Neuronal stem cell (in vitro differentiated cells): ENCODE measurements at places on chromosomes 12 and 14.

DNA sequence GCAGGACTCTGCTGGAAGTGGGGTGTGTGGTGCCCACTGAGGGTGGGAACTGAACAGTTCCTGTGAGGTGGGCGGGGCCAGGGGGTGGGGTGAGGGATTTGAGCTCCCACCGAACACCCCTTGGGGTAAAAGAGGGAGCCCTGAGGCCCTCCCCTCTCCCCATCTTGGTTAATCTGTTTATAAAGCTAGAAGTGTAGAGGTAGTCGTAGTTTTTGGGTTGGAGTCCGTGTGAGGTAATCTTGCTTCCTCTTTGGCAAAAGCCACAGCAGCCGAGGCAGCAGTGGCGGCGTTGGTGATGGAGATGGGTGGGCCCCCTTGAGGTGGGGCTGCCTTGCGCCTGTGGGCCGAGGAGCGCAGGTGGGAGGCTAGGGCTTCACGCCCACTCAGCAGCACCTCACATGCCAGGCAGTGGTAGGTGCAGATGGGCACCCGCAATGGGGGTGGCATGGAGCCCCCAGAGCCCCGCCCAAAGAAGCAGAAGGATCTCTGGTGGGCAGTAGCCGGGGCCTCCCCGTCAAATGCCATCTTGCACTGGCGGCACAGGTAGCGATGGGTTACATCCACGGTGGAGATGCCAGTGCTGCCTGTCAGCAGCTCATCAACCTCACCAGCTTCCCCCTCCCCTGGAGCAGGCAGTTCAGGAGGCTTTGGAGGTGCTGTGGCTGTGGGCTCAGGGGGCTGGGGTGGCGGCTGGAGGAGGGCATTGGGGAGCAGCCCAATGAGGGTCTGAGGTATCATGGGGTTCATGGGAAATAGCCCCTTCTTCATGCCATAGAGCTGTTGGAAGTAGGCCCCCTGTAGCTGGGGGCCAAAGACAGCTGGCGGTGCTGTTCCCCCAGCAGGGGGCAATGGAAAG is 29.6 kb downstream of the ZFHX2 start:
- peaks cover 16% of the 10 kb centered on the region for H3K36me3 ChIP-seq
- H3K27ac ChIP-seq: no peak overlapping the region
- H3K4me3 ChIP-seq: no peak overlapping the region
- H3K27me3 ChIP-seq: no peaks in the 10 kb centered on the region

- no peak for DNase-seq
- H3K27me3 ChIP-seq: no peaks in the 10 kb centered on the region
- no peak overlapping the region for H3K4me3 ChIP-seq
- no peaks in the 10 kb centered on the region for H3K36me3 ChIP-seq
- H3K4me1 ChIP-seq: no peaks in the 10 kb centered on the region
Observed at GRCh38 chr12:5242440-5242839, 189.5 kb upstream of the NTF3 start.

DNA sequence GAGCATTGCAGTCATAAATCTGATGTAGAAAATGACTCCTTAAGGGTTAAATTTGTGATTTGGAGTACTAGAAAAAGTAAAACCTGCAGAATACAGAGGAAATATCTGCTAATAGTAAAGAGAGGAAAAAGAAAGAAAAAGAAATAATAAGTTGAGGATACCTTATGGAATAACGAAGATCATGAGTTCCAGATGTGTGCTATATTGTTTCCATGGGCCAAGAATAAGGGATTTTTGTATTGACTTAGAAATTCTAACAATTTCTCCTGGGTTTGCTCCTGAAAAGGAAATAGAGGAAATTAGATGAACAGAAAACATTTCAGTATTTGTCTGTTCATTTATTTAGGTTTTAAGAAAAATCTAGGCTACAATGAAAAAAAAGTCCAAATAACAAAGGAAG is 115.3 kb downstream of the ALG10B start:
- H3K27me3 ChIP-seq: no peaks in the 10 kb centered on the region
- no peaks in the 10 kb centered on the region for H3K36me3 ChIP-seq
- H3K4me3 ChIP-seq: no peak overlapping the region
- H3K27ac ChIP-seq: no peak overlapping the region

GRCh38 chr12:132356691-132357622 is 27.6 kb upstream of the GALNT9 start:
- H3K36me3 ChIP-seq: no peaks in the 10 kb centered on the region
- no peak overlapping the region for H3K27ac ChIP-seq
- H3K4me3 ChIP-seq: no peak overlapping the region
- no peak for DNase-seq
- no peaks in the 10 kb centered on the region for H3K4me1 ChIP-seq
- H3K27me3 ChIP-seq: no peaks in the 10 kb centered on the region

DNA sequence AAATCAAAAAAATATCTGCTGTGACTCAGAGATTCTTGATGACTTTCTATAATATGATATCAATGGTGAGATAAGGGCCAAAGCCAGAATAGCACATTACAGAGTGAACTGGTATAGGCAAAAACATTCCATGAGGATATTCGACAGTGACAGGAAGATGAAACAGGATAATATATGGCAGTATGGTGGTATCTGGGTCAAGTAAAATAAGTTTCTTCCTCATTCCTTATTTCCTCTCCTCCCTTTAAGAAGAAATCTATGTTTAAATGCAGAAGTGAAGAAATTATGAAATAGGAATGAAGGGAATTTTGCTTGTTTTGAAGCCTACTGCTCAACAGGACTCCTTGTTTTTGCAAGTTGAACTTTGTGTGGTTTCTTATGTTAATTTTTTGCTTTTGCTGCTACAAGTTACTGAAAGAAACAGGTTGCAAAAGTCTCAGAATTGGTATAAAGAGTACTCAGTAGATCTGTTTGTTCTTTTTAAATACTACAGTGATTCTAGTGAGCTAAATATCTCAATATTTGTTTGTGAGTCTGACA is 7.0 kb downstream of the ACSS3 start:
- no peaks in the 10 kb centered on the region for H3K36me3 ChIP-seq
- no peak overlapping the region for H3K4me3 ChIP-seq
- DNase-seq: no peak
- H3K4me1 ChIP-seq: no peaks in the 10 kb centered on the region

- no peaks in the 10 kb centered on the region for H3K27me3 ChIP-seq
- no peak overlapping the region for H3K4me3 ChIP-seq
- H3K4me1 ChIP-seq: no peaks in the 10 kb centered on the region
- no peak for DNase-seq
Observed at GRCh38 chr14:20712904-20713303, 24.3 kb downstream of the ANG start.

DNA sequence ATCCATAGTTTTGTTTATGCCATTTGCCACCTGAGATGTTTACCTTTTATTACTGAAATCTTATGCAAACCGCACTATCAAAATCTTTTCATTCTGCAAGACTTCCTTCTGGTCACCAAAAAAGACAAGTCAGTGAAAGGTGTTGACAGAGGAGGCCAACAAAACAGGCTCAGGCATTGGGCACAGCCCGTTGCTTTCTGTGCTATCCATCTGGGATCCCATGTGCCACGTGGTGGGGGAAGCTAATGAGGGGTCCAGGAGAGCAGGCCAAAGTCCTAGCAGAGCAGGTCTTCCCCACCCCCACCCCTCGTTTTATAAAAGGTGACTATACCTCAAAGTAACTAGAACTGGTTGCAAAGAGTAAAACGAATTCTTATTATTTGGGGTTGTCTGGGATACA is 1.2 kb downstream of the ALDH1L2 start:
- no peak for DNase-seq
- H3K4me1 ChIP-seq: peaks cover 9% of the 10 kb centered on the region
- no peak overlapping the region for H3K4me3 ChIP-seq
- no peak overlapping the region for H3K27ac ChIP-seq
- H3K36me3 ChIP-seq: no peaks in the 10 kb centered on the region
- peaks cover 28% of the 10 kb centered on the region for H3K27me3 ChIP-seq

DNA sequence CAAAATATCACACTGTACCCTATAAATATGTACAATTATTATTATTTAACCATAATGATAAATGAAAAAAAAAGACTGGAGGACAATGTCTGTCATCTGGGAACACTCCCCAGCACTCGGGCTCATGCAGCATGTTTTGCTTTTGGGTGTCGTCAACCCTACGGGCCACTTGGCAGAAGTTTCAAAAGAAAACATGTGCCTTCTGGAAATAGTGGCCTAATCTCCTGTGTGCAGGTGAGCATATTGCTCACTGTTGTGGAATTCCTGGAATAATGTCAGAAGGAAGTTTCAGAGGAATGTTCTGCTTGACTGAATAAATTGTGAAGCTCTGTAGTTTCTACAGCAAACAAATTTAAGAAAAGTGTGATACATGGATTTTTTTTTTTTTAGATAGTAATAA is 298.3 kb downstream of the SSPN start:
- H3K36me3 ChIP-seq: no peaks in the 10 kb centered on the region
- no peaks in the 10 kb centered on the region for H3K27me3 ChIP-seq
- DNase-seq: no peak

DNA sequence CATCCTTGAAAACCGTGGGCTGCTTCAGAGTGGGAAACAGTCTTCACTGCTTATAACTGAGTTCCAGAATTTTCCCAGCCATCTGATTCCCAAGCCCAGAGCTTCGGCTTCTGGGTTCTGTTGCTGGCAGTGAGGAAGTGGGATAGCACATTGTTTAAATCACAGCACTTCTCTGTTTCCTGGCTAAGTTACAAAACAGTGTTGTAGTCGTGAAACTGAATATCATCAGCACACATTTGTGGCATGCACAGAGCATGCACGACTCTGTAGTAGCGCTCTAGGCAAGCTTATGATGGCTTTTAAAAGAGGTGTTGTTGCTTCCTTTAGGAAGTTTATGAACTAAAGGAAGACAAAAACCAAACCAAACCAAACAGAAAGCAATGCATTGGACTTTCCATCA is 1005.5 kb downstream of the NRXN3 start:
- H3K27me3 ChIP-seq: no peaks in the 10 kb centered on the region
- DNase-seq: no peak
- H3K27ac ChIP-seq: no peak overlapping the region
- no peaks in the 10 kb centered on the region for H3K4me1 ChIP-seq
- no peaks in the 10 kb centered on the region for H3K36me3 ChIP-seq

- no peak overlapping the region for H3K27ac ChIP-seq
- no peaks in the 10 kb centered on the region for H3K4me1 ChIP-seq
- DNase-seq: no peak
- H3K27me3 ChIP-seq: no peaks in the 10 kb centered on the region
- no peak overlapping the region for H3K4me3 ChIP-seq
- H3K36me3 ChIP-seq: no peaks in the 10 kb centered on the region
Observed at GRCh38 chr12:113266106-113266895, 45.0 kb downstream of the TPCN1 start.

DNA sequence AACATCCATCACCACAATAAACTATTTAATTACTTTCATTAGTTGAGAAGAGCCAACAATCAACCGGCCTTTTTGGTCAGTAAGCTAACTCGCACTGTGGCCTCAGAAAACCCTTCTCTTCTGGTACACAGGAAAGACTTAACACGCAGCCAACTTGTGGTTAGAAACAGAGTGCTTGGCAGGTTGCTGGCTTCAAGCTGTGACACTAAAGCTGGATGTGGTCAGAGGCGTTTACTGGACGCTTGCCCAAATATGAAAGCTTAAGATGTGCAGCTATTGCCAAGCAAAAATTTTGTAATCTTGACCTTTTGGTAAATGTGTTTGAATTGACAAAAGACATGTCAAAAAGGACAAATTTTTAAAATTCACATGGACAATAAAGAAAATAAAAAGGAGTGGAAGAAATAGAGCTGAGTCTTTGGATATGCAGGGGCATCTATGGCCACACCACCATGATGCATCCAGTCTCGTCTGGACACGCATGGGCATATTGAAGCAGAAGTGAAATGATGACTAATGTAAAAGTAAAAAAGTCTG is 2.6 kb upstream of the KLRK1 start:
- H3K4me3 ChIP-seq: no peak overlapping the region
- no peaks in the 10 kb centered on the region for H3K27me3 ChIP-seq
- H3K4me1 ChIP-seq: no peaks in the 10 kb centered on the region
- no peak overlapping the region for H3K27ac ChIP-seq
- H3K36me3 ChIP-seq: no peaks in the 10 kb centered on the region

GRCh38 chr12:100346660-100347059 is 10.2 kb upstream of the SLC17A8 start:
- H3K4me3 ChIP-seq: no peak overlapping the region
- no peaks in the 10 kb centered on the region for H3K27me3 ChIP-seq
- no peaks in the 10 kb centered on the region for H3K4me1 ChIP-seq
- H3K36me3 ChIP-seq: peaks cover 4% of the 10 kb centered on the region

DNA sequence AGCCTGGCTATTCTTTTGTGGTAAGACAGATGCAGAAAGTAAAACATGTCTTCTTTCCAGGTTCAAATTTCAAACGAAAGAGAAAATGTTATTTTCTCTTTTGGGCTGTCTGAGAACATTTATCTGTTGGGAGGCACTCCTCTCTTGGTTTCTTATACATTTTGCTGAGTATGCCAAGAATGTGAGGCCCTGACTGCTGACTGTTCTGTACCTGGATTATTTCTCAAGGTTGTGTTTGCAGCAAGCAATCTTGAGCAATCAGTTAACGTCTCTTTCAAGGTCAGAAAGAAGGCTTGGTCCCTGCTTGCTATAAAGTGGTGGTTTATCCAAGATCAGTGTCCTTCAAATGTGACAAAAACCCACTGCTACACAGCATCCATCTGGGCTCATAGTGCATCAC is 9.8 kb downstream of the SSTR1 start:
- H3K36me3 ChIP-seq: no peaks in the 10 kb centered on the region
- H3K4me1 ChIP-seq: no peaks in the 10 kb centered on the region
- DNase-seq: no peak
- H3K27me3 ChIP-seq: peaks cover 8% of the 10 kb centered on the region

DNA sequence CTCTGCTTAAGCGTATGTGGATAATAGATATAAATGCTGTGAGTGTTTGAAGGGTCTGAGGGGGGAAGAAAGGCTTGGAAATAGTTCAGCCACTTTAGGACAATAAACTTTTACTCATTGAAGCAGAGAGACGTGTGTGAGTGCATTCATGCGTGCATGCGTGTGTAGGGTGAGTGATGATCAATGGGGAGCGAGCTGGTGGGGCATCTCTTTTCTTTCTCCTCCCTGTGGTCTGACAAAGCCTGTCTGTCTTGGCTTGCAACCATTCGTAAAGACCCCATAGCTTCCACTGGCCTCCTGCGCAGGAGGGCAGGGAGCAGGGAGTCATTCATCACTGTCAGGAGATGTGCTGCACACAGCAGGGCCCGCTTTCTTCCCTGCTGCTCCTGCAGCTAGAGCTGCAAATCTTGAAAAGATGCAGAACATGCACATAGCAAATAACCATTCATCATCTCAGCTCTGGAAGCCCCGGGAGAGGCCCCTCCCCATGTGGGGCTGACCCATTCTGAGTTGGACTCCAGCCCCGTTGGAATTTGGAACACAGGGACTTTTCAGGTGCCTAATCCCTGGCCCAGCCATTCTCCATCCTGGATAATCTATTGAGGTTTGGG is 223.2 kb downstream of the PPM1H start:
- peak overlapping the region; percentile 89 for H3K27ac ChIP-seq
- no peaks in the 10 kb centered on the region for H3K27me3 ChIP-seq
- no peaks in the 10 kb centered on the region for H3K36me3 ChIP-seq
- no peak overlapping the region for H3K4me3 ChIP-seq
- DNase-seq: peak; percentile 75
- peaks cover 44% of the 10 kb centered on the region for H3K4me1 ChIP-seq

GRCh38 chr12:13211859-13212664 is 15.5 kb downstream of the EMP1 start:
- no peaks in the 10 kb centered on the region for H3K27me3 ChIP-seq
- peak; percentile 65 for DNase-seq
- H3K36me3 ChIP-seq: no peaks in the 10 kb centered on the region
- peaks cover 29% of the 10 kb centered on the region for H3K4me1 ChIP-seq
- no peak overlapping the region for H3K27ac ChIP-seq
- H3K4me3 ChIP-seq: no peak overlapping the region

GRCh38 chr12:51421266-51421884 is 3.3 kb upstream of the SLC4A8 start:
- no peaks in the 10 kb centered on the region for H3K36me3 ChIP-seq
- DNase-seq: peak; percentile 69
- peaks cover 10% of the 10 kb centered on the region for H3K4me1 ChIP-seq
- no peak overlapping the region for H3K27ac ChIP-seq
- no peaks in the 10 kb centered on the region for H3K27me3 ChIP-seq

- no peaks in the 10 kb centered on the region for H3K4me1 ChIP-seq
- no peaks in the 10 kb centered on the region for H3K27me3 ChIP-seq
Observed at GRCh38 chr14:72054911-72055310, 122.7 kb downstream of the RGS6 start.
